ENCODE measurements at places on chromosomes 7 and 10.
A peak's percentile ranks its signal among the peaks of the same experiment; 100 is the strongest.

DNA sequence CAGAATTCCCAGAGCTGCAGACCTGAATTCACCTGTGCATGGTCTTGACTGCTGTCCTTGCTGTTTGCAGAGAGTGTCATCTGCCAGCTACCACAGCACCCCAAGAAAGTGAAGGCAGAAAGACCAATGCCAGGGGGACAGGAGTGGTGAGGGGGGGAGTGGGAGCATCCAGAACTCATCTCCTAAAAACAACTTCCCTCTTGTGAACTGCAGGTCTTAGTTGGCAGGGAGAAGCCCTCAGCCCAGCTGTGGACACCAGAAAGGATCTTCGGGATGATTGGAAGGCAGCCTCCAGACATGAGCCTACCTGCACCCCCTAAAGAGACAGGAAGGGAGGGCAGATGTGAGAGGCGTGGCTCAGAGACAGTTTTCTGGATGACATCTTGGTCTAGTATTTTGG lies 615.8 kb upstream of the MGMT start:
- no peak for DNase-seq

DNA sequence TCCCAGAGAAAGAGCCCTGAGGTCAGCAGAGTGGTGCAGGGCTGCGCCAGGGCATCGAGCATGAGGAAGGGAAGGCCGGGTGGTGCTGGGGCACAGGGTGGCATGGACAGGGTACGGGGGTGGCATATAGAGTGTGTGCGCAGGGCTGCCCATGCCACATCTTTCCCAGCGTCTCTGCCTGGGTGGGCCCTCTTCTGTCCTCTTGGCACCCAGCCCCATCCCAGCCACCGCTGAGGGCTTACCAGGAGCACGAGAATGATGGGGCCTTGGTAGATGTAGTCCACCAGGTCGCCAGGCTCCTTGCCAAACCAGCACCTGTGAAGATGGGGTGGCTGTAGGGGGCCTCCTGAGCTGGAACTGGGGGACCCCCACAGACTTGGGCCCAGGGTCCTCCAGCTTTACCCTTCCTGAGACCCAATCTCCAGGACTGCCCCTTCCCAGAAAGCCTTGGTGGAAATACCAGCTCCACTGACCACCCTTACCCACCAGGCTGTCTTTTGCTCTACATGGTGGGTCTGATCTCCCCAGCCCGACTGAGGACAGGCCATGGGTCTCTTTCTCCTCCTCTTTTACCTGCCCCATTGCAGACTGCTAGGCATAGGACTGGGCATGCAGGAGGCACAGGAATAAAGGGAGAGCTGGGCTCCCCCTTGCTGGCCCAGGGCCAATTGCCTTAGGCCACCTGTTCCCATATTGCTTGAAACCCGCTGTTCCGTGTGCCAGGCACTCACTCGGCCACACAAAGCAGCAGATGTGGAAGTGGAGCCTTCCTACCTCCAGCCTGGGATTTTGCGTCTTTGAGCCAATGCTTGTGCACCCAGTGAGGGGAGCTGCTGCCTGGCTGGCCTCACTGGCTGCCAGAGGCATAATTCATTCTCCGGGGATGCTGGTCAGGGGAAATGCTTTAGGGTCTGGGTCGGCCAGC lies 21.7 kb downstream of the CRHR2 start:
- no peak for DNase-seq

DNA sequence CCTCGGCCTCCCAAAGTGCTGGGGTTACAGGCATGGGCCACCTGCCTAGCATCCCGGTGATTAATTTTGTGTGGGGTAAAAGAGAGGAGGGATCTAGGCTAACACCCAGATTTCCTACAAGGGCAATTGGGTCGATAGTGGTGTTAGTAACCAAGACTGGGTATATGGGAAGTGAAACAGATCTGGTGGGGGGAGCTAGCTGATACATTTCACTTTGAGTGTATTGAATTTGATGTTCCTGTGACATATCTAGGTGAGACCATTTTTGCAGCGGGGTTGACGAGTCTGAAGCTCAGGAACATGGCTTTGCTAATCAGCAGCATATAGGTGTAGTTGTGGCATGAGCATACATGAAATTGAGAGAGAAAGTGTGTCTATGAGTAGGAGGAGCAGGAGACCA lies 12.0 kb downstream of the CLCN1 start:
- no peak for DNase-seq

DNA sequence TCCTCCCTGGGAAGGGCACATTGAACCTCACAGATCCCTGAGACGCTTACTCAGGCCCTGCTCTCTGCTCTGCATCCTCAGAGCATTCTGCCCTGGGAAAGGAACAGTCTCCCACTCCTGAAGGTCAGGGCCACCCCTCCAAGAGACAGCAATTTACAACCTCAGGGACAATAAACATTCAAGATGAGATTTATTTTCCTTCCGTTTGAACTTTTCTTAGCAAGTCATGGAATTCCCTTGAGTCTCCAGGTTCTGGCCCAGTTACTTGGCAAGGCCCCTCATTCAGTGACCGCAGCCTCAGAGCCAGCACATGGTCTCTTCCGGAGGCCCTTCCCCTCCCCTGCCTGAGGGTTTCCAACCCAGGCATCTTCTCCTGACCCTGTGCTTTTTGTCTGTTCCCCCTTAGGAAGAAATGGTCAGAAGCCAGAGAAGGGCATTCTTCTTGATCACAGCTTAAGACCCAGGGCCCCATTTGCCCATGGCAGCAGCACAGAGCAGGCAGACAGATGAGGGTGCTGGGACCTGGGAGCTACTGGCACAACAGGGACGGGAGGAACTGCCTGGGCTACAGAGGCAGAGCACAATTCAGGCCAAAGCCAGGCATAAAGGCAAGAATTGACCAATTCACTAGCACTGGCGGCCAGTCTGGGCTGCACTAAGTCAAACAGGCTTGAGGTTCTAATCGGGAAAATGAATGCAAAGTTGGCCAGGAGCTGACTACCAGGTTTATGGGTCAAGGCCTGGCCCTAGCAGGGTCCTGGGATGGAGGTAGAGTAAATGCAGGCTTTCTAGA lies 56.7 kb downstream of the VSTM4 start:
- no peak for DNase-seq

DNA sequence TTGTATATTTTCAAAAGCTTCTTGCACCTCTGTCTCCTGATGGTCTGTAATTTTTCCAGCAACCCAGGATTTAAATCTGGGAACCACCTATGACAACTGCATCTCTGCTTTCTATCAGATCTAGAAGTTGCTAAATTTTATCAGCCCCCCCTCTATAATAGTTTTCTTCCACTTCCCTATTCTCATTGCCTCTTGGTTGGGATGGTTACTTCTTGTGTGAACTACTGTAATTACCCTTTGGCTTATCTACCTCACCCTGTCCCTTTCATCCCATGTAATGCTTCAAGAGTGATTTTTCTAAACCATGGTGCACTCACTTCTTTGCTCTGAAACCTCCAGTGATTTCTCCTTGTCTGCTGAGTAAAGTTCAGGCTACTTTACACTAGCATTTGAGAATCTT lies 92.3 kb downstream of the BMPR1A start:
- no peak for DNase-seq

DNA sequence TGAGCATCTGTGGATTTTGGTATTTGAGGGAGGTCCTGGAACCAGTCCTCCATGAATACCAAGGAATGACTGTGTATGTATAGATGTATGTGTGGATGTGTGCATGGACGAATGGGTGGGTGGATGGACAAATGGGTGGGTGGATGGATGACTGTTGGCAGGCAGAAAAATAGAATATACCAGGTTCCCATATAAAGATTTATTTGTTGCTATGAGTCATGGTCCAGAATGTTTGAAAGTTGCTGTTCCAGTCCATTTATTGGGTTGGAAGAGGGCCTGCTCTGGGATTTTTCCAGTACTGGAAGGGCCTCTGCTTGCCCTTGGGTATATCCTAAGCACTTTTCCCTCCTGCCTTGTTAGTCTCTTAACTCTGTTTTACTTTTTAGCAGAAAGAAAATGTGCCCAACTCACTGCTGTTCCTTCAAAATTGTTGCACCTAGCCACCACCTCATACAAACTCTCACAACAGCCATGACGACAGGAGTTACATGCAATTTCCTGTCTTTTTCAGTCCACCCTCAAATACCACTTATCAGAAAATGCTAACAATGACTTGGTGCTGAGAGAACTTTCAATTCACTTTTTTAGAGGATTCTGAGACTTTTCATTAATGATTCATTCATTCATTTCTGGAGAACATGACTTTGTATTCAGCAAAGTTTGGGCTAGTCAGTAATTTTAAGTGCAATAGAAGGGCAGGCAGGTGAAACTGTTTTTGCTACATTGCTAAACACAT lies 108.1 kb downstream of the EEPD1 start:
- DNase-seq = no peak

- no peak for DNase-seq
Measured at GRCh38 chr10:45280113-45280760, 35.2 kb downstream of the OR13A1 start.

- DNase-seq = no peak
Measured at GRCh38 chr10:46035923-46036849, 5.8 kb upstream of the NCOA4 start.

DNA sequence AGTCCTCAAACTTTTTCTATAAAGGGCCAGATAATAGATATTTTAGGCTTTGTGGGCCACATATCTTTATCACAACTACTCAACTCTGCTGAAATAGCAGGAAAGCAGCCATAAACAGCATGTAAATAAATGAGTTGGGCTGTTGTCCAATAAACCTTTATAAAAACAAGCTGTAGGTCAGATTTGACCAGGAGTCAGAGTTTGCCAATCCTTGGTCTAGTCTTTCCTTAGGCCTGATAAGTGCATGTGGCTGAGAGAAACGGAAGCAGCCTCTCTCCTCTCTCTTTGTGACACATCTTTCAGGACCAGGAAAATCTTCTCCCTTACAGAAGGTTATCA lies 724.5 kb downstream of the GRID1 start:
- DNase-seq = no peak

- DNase-seq = no peak
Measured at GRCh38 chr7:131504157-131504899, 52.1 kb downstream of the PODXL start.

GRCh38 chr7:147541261-147541660 lies 1049.3 kb upstream of the C7orf33 start:
- no peak for DNase-seq

DNA sequence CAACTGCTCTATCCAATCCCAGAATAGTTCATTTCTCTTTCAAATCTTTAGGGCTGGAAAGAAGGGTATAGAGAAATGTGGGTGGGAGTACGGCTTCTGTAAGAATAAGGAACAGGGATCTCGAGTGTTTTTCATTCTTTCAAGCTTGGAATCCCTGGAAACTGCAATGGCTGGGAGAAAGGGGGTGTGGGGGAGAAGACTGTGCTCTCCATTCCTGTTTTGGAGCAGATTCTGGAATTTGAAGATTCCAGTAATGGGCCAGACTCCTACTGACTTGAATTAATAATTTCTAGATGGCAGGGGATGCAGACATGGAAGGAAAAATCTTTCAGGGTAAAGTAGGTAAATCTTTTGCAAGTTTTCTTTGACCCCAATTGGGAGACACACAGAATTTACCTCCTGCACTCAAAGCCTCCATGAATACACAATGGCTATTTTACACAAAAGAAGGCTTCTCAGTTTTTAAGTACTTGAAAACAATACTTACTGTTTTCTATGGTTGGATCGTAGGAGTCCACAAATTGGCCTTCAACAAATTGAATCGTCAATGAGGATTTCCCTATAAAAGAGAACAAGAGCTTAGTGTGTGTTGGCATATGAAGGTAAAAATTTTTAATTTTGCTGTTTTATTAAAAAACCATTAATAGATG lies 29.1 kb downstream of the RHEB start:
- DNase-seq = no peak

DNA sequence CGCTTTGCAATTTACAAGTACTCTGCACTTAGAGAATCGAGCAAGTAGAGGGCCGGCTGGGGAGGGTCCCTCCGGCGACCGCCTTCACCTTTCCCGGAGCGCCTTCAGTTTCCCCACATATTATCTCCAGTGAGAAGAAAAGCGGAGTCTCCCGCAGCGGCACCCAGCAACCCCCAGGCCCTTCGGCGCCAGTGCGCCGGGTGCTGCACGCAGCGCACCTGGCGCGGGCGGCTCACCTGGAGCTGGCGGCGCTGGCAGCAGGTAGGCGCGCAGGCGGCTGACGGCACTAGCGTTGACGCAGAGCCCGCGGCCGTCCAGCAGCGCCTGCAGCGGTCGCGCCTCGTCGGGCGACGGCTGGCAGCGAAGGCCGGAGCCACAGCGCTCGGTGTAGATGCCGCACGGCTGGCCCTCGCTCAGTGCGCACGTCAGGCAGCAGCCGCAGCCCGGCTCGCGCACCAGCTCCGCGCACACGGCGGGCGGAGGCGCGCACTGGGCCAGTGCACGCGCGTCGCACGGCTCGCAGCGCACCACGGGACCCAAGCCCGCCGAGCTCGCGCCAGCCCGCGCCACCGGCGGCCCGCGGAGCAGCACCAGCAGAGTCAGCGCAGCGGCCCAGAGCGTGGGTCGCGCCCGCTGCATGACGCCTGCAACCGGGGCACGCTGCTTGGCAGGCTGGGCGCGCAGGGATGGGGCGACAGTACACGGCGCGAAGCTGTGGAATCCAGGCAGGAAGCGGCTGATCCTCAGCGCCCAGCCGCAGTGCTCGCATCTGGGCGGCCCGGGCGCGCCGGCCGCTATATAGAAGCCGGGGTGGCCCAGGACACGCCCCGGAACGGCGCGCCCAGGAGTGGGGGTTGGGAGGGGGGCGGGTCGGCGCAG lies at the start of gene IGFBP3:
TSS of gene IGFBP3 (minus strand) at position 771 of the 879 bp plus-strand sequence. CDS start at position 639, 132 bp downstream.
- peak; percentile 44 for DNase-seq

- DNase-seq = no peak
Measured at GRCh38 chr7:151459726-151460473, 20.0 kb upstream of the CRYGN start.

DNA sequence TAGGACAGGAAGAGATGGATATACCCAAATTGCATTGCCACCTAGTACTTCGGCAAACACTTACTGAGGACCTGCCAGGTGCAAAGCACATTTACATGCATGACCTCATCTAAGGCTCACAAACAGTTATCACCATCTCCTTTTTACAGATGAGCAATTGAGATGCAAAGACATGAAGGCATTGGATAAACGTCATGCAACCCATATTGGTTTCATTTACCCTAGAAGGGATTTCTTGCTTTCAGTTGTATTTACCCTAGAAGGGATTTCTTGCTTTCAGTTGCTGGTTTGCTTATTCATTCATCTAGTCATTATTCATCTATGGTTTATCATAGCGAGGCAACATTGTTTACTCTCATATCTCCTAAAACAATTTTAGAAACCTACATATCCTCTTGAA lies 52.2 kb downstream of the STEAP1B start:
- no peak for DNase-seq

DNA sequence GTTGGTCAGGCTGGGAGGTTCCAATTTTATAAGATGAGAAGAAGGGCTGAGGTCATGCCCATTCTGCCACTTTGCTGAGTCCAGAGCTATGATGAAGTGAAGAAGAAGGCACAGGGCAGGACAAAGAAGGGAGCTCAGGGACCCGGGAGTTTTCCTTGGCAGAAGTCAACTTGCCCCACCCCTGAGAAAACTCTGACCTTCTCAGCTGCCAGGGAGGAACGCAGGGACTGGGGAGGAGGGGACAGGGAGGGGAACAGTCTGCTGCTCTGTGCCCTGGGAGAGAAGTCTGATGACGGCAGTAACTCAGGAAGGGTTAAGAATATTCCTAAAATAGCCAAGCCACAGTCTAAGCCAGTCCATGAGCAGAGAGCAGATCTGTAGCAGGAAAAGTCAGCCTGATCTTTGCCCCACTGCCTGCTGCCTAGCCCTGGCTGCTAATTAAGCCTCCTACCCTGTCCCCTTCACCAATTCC lies 11.7 kb downstream of the ADIRF start:
- DNase-seq = no peak

- no peak for DNase-seq
Measured at GRCh38 chr7:112452102-112452888, 2.0 kb downstream of the IFRD1 start.
